HEK293T (cell line): ENCODE measurements at places on chromosomes 1 and 21.

DNA sequence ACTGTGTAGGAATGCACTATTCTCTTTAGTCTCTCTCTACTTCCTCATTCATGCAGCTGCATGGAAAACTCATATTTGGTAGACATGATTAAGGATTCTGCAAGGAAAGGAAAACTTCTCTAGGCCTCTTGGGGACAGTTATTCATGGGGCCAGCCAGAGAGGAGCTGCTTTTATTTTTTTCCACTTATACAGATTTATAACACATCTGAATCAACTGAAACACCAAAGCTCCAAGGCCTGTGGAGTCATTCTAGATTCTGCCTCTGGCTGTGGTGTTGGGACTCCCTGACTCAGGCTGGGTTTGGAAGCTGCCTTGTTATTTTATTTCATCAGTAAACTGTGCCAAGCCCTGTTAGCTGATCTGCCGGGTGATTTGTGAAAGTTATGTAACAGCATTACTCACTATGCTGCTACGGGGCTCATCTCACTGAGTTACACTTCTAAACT lies 83.9 kb upstream of the EDEM3 start:
- DNase-seq: no peak

DNA sequence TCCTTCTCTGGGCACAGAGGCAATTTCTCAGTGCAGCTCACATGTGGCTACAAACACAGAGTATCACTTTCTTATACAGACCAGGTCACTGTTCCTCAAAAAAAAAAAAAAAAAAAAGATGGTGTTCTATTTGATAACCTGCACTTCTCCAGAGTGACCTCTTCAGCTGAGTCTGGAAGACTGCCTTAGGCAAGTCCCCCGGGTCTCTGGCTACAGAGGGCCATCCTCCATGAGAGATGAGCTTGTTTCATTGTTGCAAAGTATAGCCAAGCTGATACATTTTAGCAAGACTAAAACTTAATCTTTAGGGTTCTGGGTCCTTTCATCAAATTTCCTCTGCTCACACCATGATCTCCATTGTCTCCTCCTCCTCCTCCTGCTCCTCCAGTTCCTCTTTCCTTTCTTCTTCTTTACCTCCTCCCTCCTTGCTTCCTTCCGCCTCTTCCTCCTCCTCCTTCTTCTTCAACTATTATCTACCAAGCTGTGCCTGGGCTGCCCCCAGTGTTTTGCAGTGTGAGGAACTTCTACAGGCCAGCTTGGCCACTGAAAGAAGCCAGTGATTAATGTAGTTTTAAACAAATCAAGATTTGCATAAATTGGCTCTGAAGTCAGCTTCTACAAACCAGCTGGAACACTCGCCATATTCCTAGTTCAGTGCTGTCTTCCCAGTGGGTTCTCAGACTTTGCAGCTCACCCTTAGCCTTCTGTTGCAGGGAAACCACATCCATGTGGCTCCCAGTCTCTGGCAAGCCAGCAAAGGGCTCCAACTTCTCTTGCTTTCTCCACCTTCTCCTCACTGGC lies 139.4 kb downstream of the RUNX1 start:
- DNase-seq: no peak

GRCh38 chr1:197787056-197787455 lies 11.8 kb upstream of the DENND1B start:
- DNase-seq: no peak

- DNase-seq: no peak
Measured at GRCh38 chr1:45880930-45881329, 77.5 kb downstream of the MAST2 start.

DNA sequence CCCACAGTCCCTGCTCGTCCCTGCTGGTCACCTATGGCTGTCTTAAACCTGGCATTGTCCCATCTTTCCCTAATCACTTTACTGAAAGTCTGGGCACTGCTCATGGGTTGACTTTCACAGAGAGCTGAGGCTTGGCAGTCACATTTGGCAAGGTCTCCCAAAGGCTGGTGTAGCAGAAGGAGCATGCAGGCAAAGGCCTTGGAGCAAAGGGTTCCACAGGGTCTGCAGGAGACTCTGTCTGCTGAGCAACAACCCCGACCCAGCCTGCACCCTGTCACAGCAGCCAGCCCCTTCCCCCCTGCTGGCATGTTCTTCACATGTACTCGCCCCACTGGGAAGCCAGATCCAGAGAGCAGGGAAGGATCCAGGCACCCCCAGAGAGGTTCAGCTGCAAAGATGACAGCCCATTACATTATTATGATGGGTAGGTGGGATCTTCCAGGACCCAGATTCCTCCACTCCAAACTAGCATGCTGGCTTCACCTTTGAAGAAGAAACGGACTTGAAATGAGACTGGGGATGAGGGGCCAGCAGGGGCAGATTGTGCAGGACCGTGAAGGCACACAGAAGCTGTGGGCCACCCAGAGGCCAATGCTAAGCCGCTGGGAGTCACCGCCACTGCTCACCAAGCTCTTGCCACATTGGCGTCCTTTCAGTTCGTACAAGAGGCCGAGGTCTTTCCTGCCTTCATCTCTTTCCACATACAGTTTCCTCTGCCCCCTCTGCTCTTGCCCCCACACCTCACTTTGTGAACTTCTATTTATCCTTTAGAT lies 14.2 kb upstream of the TMEM125 start:
- DNase-seq: no peak

DNA sequence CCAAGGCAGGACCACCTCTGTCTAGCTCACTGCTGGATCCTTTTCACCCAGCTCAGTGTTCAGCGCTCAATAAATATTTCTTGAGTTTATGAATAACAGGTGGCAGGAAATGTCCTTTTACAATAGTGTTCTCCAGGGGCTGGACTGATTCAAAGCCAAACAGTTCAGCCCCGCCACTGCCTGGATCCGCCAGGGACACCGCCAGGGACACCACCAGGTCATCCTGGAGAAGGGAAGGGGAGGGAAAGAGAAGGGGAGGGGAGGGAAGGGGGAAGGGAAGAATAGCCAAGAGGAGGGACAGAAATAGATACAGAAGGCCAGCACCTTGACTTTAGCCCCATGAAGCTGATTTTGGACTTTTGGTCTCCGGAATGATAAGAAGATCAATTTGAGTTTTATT lies 255.6 kb downstream of the GRIK3 start:
- no peak for DNase-seq

- DNase-seq: no peak
Measured at GRCh38 chr1:198865319-198865718, 226.5 kb downstream of the PTPRC start.

GRCh38 chr1:15196807-15197530 lies 43.4 kb downstream of the TMEM51 start:
- no peak for DNase-seq

DNA sequence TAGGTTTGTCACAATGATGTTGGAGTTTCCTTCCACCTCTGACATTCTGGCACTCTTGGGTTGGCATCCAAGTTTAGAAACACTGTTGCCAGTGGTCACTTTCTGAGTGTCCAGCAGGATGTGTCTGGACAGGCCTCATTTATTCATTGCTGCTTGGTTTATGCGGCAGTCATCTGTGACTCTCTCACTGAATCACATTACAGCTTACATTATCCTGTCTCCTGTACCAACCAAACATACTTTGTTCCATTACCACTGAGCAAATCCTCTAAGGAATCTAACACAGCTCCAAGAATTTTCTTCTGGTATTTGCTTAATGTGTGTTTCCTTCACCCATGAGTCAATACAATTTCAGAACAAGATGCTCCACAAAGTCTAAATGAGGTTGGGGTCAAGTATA lies 19.9 kb downstream of the SGIP1 start:
- DNase-seq: no peak

GRCh38 chr1:245590726-245591125 lies 435.9 kb downstream of the KIF26B start:
- no peak for DNase-seq

DNA sequence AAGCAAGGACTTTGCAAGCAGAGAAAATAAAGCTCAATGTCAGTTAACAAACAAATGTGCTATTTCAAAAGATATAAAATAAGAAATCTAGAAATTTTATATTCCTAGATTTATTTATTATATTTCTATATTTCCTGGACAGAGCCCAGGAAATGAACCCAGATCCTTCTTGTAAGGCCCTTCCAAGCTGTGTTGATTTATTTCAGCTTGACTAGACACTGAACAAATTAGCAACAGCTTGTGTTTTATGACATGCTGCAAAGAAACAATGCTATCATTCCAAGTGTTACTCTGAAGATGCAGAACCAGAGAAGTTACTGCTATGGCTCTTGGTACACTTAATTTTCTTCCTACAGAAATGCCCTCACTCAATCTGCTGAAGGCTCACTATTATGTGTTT lies 6.2 kb downstream of the TGFBR3 start:
- DNase-seq: no peak

- DNase-seq: no peak
Measured at GRCh38 chr1:42171679-42172266, 7.2 kb upstream of the GUCA2A start.

DNA sequence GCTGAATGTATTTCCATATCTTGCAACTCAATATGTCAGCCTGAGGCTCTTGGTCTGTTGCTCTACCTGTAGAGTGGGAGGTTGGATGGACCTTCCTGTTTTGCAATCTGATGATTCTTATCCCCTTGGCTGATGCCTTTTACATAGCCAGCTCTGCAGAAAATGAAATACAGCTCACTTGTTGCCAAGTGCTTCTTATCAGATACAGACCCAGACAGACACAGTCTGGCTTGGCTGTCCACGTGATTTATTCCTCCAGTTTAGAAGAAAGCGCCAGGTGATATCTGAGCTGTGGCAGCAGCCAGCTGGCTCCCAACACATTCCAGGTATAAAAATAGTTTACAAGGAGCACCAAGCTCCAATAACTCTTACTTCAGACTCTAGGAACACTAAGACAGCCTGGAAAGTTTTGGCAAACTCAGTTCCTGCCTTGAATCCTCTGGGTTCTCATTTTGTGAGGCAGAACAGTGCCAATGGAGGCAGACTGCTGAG lies 479.2 kb upstream of the USP24 start:
- DNase-seq: no peak

- no peak for DNase-seq
Measured at GRCh38 chr1:204368996-204369726, 9.4 kb upstream of the PLEKHA6 start.

GRCh38 chr1:66245691-66246090 lies 288.3 kb upstream of the SGIP1 start:
- DNase-seq: no peak

DNA sequence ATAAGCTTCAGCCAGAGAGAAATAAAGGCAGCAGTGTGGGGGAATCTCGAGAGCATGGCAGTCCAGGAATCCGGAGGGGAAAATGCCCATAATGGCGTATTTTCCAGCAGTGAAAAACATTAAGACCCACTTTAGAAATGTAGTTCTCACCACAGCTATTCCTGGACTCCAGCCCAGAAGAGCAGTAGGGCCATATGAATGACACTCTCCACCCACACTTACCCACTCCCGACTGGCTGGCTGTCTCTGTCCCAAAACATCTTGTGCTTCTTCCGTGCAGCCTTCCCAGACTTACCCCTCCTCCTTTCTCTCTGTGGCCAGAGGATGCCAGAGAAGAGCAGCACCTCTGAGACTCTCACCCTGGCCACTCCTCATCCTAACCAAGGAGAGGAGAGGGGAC lies 56.4 kb downstream of the TRABD2B start:
- no peak for DNase-seq

GRCh38 chr1:22077728-22078127 lies 25.2 kb downstream of the CDC42 start:
- DNase-seq: no peak

DNA sequence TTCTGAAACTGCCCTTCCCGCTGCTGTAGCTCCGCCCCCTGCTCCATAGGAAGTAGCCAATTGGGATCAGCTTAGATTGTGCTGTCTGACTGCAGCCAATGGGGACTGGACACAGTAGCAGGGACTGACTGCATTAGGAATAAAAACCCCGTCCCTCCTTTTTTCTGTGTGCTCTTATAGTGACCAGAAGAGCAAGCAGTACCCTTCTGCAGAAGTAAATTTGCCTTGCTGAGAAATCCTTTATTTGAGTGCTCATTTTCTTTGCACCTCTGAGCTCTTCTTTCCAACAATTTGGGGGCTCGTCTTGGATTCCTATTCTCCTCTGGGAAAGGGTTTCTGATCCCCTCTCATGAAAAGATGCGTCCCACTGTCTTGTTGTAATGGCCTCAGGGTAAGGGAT lies 16.2 kb downstream of the OR2L13 start:
- DNase-seq: no peak

DNA sequence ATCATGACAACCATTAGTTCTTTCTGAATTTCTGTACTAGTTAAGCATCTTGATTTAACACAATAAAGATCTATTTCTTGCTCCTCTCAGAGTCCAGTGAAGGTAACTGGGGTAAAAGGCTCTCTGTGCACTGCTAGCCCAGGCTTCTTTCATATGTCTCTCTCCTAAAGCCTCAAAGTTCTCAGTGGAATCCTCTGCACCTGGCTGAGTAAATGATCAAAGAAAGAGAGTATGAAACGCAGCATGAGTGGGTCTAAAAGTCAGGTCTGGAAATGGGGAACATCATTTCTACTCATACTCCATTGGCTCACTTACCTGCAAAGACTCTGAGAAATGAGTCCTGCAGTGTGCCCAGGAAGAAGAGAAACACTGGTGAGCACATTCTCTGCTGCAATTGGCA lies 418.5 kb downstream of the PTPRC start:
- DNase-seq: no peak

DNA sequence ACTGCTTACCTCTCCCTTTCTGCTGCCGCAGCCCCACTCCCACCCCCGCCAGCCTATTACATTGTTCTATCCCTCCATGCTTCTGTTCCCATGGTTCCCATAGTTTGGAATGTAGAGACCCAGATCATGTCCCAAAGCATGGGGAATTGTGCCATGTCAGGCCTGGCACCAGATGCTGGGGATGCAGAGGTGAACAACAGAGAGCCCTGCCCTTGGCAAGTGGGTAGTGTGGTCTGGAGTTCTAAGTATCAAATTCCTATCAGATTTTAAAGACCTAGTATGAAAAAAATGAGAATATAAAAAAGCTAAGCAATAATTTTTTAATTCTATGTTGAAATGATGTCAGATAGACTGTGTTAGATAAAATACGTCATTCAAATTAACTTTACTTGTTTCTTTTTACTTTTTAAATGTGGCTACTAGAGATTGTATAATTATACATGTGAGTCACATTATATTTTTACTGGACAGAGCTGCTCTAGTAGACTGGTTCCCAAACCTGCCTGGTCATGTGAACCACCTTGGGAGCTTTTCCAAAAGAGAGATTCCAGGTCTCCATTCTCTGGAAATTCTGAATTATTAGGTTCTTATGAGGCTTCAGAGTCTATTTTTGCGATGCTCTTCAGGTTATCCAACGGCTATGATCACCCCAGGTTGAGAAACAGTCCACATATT lies 113.0 kb upstream of the DAB1 start:
- DNase-seq: no peak

- DNase-seq: no peak
Measured at GRCh38 chr21:37829447-37829846, 86.8 kb downstream of the KCNJ6 start.

DNA sequence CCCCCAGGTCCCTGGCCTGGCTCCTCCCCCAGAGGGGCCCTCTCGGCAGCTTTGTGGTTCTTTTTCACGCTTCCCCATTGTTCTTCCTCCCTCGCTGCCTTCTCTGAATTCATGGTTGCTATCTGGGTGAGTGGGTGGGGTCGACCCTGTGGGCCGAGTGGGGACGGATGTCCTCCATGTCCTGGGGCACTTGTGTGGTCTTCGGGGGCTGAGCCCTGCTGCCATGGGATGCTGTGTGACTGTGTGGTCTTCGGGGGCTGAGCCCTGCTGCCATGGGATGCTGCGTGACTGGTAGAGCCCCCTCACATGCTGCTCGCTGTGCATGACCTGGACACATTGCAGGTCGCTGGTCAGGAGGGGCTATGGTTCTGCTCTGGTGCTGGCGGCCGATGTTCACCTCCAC lies 21.6 kb upstream of the DIP2A start:
- DNase-seq: no peak
